ENCODE measurements at places on chromosomes 11 and 22. TPM values are rescaled to one million over a fixed set of nuclear protein-coding genes. Genes with fewer than 3 reads are reported as not detected.

Gene C11orf21
- polyA plus RNA-seq, result 0.60 TPM

Gene CREB3L1
- polyA plus RNA-seq, result 20.0 TPM

Gene NCF4
- polyA plus RNA-seq, result 11.9 TPM

Gene BAIAP2L2
- polyA plus RNA-seq, result 0.42 TPM

- DNase-seq, result no peak
These were observed 25.5 kb downstream of the TCP11L1 start for GRCh38 chr11:33064866-33065265.

GRCh38 chr11:124344346-124344745 lies 24.3 kb upstream of the OR8D2 start:
- DNase-seq, result no peak

DNA sequence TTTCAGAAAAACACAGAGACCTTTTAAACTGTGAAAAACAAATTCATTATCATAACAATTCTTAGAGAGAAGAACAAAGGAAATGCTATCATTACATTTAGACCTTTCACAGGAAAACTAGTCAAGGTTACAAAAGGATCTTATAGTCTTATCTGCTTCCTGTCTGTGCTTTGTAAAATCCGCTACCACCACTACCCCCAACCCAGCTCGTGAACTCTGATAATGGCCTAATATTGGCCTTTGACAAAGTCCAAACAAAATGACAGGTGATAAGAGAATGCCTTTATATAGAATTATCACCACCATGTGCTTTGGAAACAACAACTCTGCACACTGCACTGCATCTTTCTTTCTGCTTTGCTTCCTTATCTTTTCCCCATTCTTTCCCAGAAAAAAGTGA lies 272.5 kb downstream of the SBF2 start:
- DNase-seq, result no peak

DNA sequence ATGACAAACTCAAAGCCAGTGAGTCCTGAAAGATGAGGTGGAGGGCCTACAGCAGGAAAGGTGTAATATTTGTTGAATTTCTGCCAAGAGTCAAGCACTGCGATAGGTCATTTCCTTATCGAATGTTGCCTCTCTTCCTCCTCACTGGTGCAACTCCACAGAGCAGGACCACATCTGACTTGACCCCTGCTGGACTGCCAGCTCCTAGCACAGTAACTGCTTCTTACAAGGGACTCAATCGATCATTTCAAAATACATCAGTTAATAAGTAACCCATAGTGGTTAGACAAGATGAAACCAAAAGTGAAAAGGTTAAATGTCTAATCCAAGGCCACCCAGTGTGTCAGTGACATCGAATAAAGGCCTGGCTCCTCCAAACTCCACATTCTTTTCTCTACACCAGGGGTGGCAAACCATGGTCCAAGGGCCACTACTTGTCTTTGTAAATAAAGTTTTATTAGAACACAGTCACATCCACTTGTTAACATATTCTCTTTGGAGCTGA lies 98.5 kb upstream of the CSNK2A3 start:
- DNase-seq, result no peak

- no peak for DNase-seq
These were observed 52.1 kb downstream of the SHANK2 start for GRCh38 chr11:71200172-71200716.

- no peak for DNase-seq
These were observed 16.2 kb downstream of the MADD start for GRCh38 chr11:47285969-47286770.

GRCh38 chr11:20037396-20038153 lies 122.7 kb downstream of the DBX1 start:
- DNase-seq, result no peak

- DNase-seq, result no peak
These were observed 247.1 kb downstream of the MIAT start for GRCh38 chr22:26904483-26904882.

GRCh38 chr22:49352361-49353169 lies 475.1 kb downstream of the BRD1 start:
- DNase-seq, result no peak

DNA sequence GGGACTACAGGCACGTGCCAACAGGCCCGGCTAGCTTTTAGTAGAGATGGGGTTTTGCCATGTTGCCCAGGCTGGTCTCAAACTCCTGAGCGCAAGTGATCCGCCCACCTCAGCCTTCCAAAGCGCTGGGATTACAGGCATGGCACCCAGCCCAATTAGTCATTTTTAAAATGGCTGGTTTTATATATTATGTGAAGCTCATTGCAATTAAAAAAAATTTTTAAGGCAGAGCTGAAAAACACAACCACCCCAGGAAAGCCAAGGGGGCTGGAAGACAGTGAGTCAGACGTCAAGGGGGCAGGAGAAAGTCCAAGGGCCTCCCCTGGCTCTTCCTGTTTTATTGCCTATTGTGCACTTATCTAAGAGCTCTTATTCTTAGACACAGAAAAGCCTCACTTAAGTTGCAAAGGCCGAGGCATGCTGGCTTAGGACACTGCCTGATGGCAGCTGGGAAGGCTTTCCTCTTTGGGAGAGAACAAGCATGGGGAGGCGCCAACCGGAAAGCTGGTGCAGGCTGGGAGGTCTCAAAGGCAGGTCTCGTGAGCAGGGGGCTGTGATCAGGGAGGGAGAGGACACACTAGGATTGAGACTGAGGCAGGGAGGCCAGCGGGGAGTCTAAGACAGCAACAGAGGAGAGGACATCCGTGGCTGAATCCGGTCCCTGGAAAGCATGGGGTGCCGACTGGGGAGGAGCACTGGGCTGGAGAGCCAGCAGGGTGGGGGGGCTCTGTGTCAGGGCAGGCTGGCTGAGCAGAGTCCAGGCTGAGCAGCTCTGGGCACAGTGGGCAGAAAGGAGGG lies 11.1 kb upstream of the OSM start:
- DNase-seq, result no peak
